ENCODE measurements at places on chromosomes 4 and X. TPM values are rescaled to one million over a fixed set of nuclear protein-coding genes. Genes with fewer than 3 reads are reported as not detected.

The MFAP3L gene
- total RNA-seq: 10.1 TPM

The IL13RA2 gene
- 2.2 TPM for total RNA-seq

DNA sequence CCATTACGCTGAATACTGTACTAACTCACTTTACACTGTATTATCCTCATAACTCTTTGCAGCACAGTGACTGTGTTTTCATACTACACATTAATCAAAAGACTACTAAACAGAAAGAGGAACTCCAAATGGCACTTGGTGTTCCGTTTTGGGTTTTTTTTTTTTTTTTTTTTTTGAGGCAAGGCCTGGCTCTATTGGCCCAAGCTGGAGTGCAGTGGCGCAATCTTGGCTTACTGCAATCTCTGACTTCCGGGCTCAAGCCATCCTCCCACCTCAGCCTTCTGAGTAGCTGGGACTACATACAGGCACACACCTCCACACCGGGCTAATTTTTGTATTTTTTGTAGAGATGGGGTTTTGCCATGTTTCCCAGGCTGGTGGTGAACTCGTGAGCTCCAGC lies 10.7 kb downstream of the KLHL8 start:
- no peak overlapping the region for H3K4me3 ChIP-seq
- no peak for DNase-seq
- peaks cover 5% of the 10 kb centered on the region for H3K4me1 ChIP-seq
- no peaks in the 10 kb centered on the region for H3K27me3 ChIP-seq
- peaks cover 6% of the 10 kb centered on the region for H3K36me3 ChIP-seq

- no peak overlapping the region for H3K4me3 ChIP-seq
- peaks cover 23% of the 10 kb centered on the region for H3K27me3 ChIP-seq
- no peak overlapping the region for H3K27ac ChIP-seq
- peaks cover 30% of the 10 kb centered on the region for H3K4me1 ChIP-seq
- no peaks in the 10 kb centered on the region for H3K36me3 ChIP-seq
Observed at GRCh38 chr4:26028793-26029567, 115.0 kb downstream of the SMIM20 start.

DNA sequence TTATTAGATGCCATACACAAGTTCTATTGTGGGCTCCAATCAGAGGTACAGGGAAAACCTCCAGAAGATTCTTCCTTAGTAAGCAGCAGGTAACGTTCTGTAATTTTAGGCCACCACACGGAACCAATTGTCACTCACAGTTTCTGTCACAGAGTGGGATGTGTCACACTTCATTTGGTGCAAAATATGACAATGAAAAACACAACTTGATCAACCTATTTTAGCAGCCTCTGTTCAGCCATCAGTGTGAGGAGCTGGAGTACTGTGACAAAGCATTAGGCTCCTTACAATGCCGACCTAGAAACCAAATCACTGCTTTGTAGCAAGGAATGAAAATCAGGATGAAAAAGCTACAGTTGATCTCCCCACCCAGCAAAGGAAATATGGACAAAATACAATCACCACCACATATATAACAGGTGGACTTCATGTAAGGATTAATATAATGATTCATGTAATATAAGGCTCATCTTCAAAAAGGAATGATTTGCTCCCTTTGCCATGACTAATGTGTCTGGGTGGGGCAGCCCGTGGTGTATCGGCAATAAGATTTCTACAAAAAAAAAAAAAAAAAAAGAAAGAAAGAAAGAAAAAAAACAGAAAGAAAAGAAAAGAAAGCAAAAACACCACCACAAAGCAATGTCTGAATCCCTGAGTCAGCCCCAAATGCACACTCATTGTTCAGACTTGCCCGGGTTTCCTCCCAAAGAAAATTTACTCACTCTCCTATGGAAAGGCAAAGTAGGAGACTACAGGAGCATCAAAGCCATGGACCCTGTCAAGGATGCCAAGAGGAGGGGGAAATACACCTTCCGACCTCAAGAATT lies 36.0 kb downstream of the SLC9A7 start:
- H3K4me1 ChIP-seq: no peaks in the 10 kb centered on the region
- H3K27me3 ChIP-seq: no peaks in the 10 kb centered on the region
- no peak overlapping the region for H3K4me3 ChIP-seq
- H3K36me3 ChIP-seq: no peaks in the 10 kb centered on the region
- H3K27ac ChIP-seq: no peak overlapping the region
- DNase-seq: no peak

DNA sequence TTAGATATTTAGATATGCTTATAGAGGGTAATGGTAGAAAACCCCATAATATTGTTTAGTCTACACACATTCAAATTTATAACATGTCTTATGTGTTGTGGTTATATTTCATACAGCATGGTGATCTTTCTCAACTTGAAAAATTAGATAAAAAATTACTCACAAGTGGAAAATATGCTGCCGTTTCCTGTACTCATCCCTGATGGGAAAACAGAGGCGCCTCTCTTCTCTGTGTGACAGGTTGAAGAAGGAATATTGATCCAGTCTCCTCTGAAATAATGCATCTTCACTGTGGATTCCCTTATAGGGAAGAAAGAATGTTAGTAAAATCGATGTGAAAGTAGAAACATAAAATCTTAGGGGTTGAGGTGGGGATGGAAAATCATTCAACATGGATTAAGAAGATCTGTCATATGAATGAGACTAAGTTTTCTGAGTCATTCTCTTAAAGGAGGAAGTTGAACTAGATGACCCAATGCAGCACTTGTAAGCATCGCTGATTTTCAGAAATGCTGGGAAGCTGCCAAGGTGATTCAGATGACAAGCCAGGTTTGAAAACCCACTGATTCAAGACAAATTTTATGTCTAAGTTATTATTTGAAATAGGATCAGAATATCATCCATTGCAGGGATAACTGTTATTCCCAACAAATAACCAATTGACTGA lies 70.7 kb downstream of the ANKRD50 start:
- DNase-seq: no peak
- H3K4me1 ChIP-seq: no peaks in the 10 kb centered on the region
- H3K27ac ChIP-seq: no peak overlapping the region
- no peaks in the 10 kb centered on the region for H3K27me3 ChIP-seq

DNA sequence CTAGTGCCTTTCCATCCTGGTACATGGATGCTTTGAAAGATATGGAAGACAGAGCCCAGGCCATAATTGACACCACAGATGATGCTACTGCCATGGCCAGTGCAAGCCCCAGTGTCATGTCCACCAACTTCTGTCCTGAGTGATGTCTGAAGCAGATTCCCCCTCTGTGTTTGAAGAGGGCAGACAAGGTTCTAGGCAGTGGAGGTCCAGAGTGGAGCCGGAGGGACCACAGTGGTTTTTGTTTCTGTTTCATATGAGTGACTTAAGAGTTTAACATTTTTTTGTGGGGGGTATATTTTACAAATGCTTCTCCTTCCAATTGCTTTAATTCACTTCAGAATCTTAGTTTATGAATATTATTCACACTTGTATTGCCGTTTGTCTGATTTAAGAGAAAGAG lies 6.0 kb upstream of the MAGEC1 start:
- H3K27ac ChIP-seq: no peak overlapping the region
- no peak overlapping the region for H3K4me3 ChIP-seq
- H3K27me3 ChIP-seq: no peaks in the 10 kb centered on the region
- no peaks in the 10 kb centered on the region for H3K36me3 ChIP-seq
- DNase-seq: no peak

The CFAP47 gene
- 3.0 TPM for total RNA-seq

The HSD17B13 gene
- total RNA-seq: 0.12 TPM

GRCh38 chrX:68939868-68940267 lies 111.0 kb downstream of the EFNB1 start:
- H3K36me3 ChIP-seq: no peaks in the 10 kb centered on the region
- DNase-seq: peak; percentile 10
- H3K27me3 ChIP-seq: no peaks in the 10 kb centered on the region
- H3K27ac ChIP-seq: no peak overlapping the region
- H3K4me1 ChIP-seq: peaks cover 13% of the 10 kb centered on the region

DNA sequence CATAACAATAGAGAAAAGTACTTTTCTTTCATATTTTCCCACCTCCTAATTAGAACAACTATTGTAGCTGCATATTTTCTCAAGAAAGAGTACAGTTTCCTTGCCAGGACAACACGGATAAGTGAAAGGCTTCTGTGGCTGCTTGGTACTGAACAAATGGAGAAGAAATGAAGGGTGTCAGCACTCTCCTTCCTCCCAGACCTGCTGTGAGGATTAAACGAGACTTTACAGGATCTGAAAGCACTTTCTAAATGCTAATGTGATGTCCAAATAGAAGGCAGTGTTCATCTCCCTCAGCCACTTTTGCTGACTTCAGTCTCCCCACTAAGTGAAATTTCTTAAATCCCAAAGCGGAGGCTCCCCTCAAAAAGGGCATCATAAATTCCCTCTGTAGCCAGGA lies 13.9 kb downstream of the NIPAL1 start:
- H3K4me3 ChIP-seq: no peak overlapping the region
- no peaks in the 10 kb centered on the region for H3K27me3 ChIP-seq
- peaks cover 24% of the 10 kb centered on the region for H3K36me3 ChIP-seq
- H3K4me1 ChIP-seq: no peaks in the 10 kb centered on the region

GRCh38 chr4:93654211-93654610 lies 174.3 kb upstream of the ATOH1 start:
- H3K36me3 ChIP-seq: no peaks in the 10 kb centered on the region
- H3K4me1 ChIP-seq: no peaks in the 10 kb centered on the region
- H3K27ac ChIP-seq: no peak overlapping the region
- DNase-seq: no peak

GRCh38 chr4:4991541-4992099 lies 27.6 kb downstream of the CYTL1 start:
- no peak overlapping the region for H3K4me3 ChIP-seq
- H3K4me1 ChIP-seq: peaks cover 17% of the 10 kb centered on the region
- peaks cover 31% of the 10 kb centered on the region for H3K27me3 ChIP-seq
- DNase-seq: no peak

- no peak for DNase-seq
- peaks cover 5% of the 10 kb centered on the region for H3K4me1 ChIP-seq
- H3K27me3 ChIP-seq: no peaks in the 10 kb centered on the region
- H3K27ac ChIP-seq: no peak overlapping the region
Observed at GRCh38 chr4:59920416-59920815, 1279.7 kb upstream of the ADGRL3 start.

- DNase-seq: no peak
- H3K27me3 ChIP-seq: no peaks in the 10 kb centered on the region
- H3K4me1 ChIP-seq: peaks cover 12% of the 10 kb centered on the region
Observed at GRCh38 chr4:146252969-146253611, 38.8 kb downstream of the REELD1 start.

- no peaks in the 10 kb centered on the region for H3K4me1 ChIP-seq
- no peak overlapping the region for H3K4me3 ChIP-seq
- no peak overlapping the region for H3K27ac ChIP-seq
- no peaks in the 10 kb centered on the region for H3K36me3 ChIP-seq
- DNase-seq: no peak
Observed at GRCh38 chr4:85611661-85612060, 136.7 kb downstream of the ARHGAP24 start.

The USP17L30 gene
- total RNA-seq: not detected

DNA sequence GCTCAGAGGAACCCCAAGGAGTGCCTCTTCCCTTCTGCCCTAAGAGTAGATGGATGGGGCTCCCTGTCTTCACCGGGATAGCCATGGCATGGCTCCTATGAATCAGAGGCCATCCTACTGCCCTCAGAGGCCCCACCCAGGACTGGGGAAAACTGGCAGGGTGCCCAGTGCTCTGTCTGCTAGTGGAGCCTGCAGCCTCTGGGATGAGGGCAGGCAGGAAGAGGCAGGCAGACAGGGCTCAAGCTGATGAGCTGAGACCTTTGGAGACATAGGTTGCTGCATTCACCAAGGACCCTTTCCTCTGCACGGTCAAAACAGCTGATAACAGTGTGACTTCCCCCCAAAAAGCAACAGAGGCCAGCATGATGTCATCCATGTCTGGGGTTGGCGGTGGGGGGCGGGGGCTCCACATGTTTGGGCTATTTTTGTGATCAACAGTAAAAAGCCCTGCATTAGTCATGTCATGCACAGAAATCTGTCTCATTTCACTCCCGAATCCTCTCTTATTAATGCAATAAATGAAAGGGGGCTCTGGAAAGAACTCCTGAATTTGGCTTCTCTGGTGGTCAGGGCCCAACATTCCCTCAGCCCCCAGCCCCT lies 207.6 kb upstream of the MAMLD1 start:
- no peaks in the 10 kb centered on the region for H3K27me3 ChIP-seq
- no peak overlapping the region for H3K4me3 ChIP-seq

- no peak for DNase-seq
- H3K4me1 ChIP-seq: no peaks in the 10 kb centered on the region
- H3K4me3 ChIP-seq: peak within 1 kb of the TSS; percentile 84
- H3K27ac ChIP-seq: no peak within 1 kb of the TSS
- H3K27me3 ChIP-seq: peaks cover 46% of the 10 kb centered on the region
Observed at GRCh38 chr4:73836373-73837279, at the start of gene CXCL6. CXCL6 (plus strand) TSS chr4:73836678; CDS start chr4:73836751, 73 bp downstream.

- no peak overlapping the region for H3K27ac ChIP-seq
- no peaks in the 10 kb centered on the region for H3K4me1 ChIP-seq
- DNase-seq: no peak
- H3K27me3 ChIP-seq: no peaks in the 10 kb centered on the region
- peaks cover 13% of the 10 kb centered on the region for H3K36me3 ChIP-seq
Observed at GRCh38 chrX:2272337-2272736, 228.4 kb downstream of the DHRSX start.

DNA sequence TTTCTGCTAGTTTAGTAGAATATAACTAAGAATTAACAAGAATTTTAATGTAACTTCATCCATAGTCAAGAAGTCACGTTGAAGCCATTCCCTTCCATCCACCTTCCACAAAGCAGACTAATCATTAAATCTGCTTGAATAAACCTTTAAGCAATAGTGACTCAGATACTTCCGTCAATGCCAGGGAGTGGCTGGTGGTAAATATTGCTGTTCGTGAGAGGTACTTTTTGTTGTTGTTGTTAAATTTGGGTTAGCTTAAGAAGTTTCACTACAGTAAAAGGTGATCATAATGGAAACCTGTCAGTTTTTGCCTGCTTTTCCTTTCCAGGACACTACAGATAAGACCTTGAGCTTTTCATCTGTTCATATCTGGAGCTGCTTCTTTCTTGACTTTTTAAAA lies 316.3 kb downstream of the TMA16 start:
- H3K36me3 ChIP-seq: no peaks in the 10 kb centered on the region
- no peak overlapping the region for H3K27ac ChIP-seq
- H3K4me1 ChIP-seq: peaks cover 6% of the 10 kb centered on the region
- peaks cover 2% of the 10 kb centered on the region for H3K27me3 ChIP-seq
- H3K4me3 ChIP-seq: no peak overlapping the region
